Stimulated activated CD4-positive, alpha-beta T cell treated with anti-CD3 and anti-CD28 coated beads, Interleukin-1b, Interleukin-23, amount 100 ng/mL, for 1 hour (primary cell): ENCODE measurements at places on chromosomes 16 and 17.

DNA sequence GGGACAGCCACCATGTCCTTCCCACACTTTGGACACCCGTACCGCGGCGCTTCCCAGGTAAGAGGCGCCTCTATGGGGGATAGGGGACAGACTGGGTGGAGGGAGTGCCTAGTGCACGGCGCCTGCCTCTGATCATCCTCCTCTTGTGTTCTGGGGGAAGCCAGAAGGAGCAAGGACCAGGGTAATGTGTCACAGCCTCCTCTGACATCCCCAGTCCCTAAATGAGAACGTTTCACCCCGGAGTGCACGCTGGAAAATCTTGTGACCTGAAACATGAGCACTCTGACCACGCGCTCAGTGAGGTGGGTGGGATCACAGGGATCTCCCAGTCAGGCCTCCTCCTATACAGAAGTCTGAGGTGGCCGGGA is 1.1 kb downstream of the IRX6 start:
- no peak for DNase-seq

- DNase-seq = no peak
Observed at GRCh38 chr17:73872816-73873215, 228.6 kb upstream of the SDK2 start.

DNA sequence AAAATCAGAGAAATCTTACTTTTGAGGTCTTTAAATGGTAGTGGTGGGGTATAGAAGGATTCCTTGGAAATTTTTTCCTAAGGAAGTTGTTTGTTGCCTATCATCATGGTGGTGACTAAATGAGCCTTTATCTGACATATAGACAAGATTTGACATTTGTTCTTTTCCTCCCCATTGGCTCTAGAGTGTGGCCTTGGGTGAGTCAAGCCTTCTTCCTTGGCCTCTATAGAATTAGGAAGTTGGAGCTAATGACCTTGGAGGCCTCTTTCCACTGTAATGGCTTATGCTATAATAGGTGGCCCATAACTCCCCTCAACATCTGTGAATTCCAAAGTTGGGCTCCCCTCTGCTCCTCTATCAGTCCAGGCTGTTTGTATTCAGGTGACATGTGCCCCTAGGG is 79.1 kb upstream of the HNF1B start:
- DNase-seq = no peak

GRCh38 chr17:16866436-16866835 is 105.5 kb downstream of the TNFRSF13B start:
- DNase-seq = no peak

- DNase-seq = no peak
Observed at GRCh38 chr17:54945671-54946070, 22.8 kb downstream of the COX11 start.

GRCh38 chr16:87246269-87247065 is 70.7 kb downstream of the C16orf95 start:
- no peak for DNase-seq

DNA sequence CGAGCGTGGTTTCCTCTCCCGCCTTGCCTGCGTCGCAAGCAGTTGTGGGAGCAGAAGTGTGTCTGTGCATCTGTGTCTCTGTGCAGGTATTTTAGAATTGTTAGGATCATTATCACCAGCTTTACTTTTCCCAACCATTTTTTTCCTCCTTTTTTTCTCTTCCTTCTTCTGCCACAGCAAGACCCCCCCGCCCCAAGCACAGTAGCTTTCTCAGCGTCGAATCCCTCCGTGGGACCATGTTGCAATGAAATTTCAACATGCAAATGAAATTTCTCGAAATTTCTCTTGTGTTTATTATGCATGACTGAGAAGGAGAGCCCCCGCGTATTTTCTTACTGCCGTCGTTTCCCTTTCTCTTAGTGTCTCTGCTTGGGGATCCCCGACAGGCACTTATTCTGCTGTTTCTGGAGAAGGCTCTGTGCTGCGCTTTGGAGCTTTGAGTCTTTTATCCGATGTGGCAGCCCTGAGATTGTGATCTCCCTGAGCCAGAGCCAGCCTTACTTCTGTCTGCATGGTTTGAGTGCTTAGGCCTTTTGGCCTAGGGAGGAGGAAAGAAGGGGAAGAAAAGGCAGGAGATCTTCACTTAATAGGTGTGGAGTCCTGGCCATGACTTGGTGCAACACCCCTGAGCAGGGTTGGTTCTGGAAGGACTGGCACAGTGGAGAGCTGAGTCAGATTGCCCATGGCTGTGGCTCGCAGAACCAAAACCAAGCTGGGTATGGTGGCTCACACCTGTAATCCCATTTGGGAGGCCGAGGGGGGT is 5.0 kb downstream of the ARMC7 start:
- no peak for DNase-seq

DNA sequence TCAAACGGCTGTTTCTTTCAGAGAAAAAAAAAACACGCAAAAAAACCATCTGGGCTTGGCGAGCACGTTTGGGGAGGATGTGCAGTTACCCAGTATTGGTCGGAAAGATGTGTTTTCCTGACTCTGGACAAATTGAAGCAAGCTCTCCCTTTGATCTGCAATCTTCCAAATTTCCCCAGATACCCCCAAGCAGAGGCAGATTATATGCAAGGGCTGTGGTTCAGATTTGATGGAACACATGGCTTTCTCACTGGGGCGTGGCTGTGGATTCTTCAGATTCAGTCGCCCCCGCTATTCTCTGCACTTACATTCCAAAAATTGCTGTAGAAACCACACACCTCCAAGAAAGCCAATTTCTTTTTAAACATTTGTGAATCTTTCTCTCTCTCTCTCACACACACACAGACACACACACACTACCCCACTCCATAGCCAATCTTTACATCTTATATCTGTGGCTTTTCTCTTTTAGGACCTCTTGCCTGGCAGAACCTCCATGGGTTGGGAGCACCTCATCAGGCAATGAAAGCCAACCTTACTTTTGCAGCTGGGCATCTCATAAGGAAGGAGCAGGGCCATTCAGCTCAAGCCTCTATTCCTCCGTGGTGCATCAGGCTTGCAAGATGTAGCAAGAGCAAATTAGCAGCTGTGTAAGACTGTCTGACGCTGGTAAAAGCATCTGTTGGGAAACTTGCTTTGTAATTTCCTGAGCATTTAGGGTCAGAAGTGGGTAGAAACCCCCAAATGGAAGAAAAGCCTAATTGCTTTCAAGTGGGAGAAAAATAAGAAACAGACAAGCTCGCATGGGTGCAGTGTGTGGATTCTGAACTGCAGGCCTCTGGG is 103.9 kb upstream of the FAM20A start:
- no peak for DNase-seq

DNA sequence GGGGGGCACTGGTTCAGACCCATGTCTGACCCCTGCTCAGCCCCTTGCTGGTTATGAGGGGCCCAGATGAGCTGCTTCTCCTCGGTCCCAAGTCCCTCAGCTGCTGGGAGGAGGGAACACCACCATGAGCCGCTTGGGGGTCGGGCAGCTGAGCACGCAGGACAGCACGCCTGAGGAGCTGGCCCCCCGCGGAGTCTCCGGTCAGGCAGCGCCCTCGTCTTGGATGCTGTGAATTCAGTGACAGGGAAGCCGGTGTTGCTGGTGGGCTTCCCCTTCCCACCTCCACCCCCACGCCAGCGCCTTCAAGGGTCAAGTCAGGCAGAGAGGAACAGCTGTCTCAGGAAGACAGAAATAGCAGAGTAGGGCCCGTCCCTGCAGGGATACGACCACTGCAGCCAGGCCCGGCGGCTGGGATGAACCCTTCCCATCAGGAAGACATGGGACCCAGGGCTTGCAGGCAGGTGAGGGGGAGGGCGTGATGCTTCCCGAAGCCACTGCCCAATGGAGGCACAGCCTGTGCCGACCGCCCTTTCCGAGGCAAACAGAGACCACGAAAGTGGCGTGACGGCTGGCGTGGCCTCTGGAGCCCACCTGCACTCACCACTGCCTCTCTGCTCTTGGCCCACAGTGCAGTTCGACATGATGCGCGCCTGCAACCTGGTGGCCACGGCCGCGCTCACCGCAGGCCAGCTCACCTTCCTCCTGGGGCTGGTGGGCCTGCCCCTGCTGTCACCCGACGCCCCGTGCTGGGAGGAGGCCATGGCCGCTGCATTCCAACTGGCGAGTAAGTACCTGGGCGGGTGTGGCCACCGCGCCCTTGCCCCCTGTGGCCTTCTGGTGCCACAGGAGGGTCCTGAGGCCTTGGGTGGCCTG is 8.1 kb downstream of the TMEM204 start:
- DNase-seq = no peak

DNA sequence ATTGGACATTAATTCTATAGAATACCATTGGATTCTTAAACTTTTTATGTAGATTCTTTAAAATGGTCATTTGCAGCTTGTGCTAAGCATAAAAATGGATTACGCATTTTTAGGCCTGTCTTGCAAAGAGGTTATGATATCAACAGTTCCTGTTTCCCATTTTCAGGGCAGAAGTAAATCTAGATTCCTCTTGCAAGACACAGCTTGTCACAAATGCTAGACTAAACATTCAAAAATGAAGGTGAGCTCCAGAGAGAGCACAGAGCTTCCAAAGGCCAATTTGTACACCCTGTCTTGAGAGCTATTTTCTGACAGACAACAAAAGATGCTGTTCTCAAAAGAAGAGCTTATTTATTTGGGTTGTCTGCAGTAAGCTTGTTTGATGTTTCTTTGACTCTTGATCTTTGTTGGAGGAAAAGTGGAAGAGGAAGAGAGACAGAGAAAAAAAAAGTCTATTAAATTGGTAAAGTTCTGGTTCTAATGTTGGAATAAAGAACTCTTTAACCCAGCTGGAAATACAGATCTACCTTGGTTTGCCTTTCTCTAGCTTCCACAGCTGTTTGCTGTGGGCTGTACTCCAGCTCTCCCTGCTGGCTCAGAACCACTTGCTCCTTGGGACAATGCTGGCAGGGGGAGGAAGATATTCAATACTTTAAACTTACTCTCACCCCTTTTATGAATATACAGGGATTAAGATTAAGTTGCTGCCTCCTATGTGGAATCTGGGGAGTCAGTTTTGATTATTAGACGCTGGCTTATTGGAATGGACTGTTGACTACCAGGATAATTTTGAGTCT is 651.8 kb downstream of the CDH11 start:
- no peak for DNase-seq

DNA sequence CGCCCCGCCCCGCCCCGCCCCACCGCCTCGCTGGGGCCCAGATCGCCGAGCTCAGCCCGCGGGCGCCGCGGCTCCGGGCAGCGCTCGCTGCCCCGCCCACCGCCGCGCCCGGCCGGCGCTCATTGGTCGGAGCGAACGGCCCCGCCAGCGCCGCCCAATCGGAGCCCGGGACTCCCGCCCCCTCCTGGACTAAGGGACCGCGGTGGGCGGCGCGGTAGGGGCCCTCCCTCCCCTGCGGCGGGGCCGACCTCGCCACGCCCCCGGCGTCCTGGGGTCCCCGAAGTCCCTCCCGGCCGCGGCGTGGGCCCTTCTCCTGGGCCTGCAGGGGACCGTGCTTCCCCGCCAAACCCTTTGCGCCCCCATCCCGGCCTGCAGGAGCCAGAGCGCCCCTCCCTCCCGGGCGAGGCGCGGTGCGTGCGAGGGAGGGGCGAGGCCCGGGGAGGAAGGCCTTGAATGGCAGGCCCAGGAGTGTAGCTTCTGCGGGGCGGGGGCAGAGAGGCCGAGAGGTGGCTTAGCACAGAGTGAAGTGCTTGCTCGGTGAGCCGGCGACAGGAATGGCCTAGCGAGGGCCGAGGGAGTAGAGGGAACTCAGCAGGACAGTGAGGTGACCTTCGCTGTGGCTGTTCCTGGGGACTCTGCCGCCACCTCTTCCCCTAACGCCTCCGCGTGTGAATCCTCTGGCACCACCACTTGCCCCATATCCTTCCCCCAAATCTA is at the start of gene CAMKK1:
Gene CAMKK1 (minus strand): TSS at position 51 of the 717 bp plus-strand sequence. CDS start 7,366 bp downstream, outside the sequence.
- DNase-seq = peak; percentile 68

GRCh38 chr16:79328402-79329165 is 272.0 kb downstream of the MAF start:
- no peak for DNase-seq

- no peak for DNase-seq
Observed at GRCh38 chr17:72622661-72623433, 469.6 kb downstream of the SLC39A11 start.

GRCh38 chr17:57221366-57222350 is 34.7 kb upstream of the MSI2 start:
- DNase-seq = no peak

GRCh38 chr17:3913531-3914311 is 2.5 kb downstream of the P2RX1 start:
- peak; percentile 58 for DNase-seq
